ENCODE measurements at places on chromosomes 16 and 17.

DNA sequence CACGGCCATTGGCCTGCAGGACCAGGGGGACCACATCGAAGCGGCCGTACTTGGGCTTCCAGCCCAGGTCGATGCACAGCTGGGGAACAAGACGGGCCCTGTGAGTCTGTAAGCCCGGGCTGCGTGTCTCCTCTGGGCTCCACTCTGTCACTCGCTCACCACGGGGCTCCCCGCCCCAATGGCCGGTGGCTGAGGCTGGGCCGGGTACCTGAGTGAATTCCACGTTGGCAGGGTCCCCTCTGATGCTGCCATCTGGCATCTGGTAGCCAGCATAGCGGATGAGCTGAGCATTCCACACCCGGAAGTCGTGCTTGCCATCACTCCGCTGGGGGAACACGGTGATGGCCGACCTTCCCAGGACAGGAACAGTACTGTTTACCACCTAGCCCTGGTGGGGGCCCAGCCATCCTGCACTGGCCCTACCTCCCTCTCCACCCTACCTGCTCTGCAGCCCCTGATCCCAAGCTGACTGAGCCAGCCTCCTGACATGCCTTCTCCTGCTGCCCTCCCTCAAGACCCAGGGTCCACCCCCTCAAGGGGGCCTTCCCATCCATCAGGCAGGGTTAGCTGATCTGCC lies 19.4 kb downstream of the NOS2 start:
- no peak for DNase-seq

- DNase-seq: no peak
Observed at GRCh38 chr17:46013502-46014165, 14.6 kb downstream of the STH start.

- DNase-seq: no peak
Observed at GRCh38 chr17:49987681-49988441, 7.2 kb downstream of the DLX3 start.

- no peak for DNase-seq
Observed at GRCh38 chr16:84606081-84606875, 11.6 kb downstream of the COTL1 start.

DNA sequence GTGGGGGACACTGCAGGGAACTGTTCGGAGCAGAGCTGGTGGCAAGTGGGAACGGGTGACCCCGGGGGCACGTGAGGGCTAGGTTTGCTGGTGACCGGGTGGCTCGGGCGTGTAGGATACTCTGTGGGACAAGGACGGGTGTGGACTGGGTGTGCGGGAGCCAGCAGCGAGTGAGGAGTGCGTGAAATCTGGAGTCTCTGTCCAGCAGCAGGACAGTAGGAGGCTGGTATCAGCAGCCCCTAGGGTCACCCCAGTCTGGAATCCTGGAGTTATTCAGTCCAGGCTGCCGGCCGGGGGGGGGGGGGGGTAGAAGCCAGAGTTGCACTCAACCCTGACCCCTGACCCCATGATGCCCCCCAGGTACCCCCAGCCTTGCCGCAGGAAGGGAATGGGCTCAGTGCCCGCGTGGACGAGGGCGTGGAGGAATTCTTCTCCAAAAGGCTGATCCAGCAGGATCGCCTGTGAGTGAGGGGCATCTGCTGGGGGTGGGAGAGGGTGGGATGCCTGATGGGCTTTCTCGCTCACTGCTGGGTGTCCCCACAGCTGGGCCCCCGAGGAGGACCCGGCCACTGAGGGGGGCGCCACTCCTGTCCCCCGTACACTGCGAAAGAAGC lies 6.2 kb downstream of the ACD start:
- no peak for DNase-seq

- DNase-seq: no peak
Observed at GRCh38 chr17:32463304-32463703, 19.0 kb downstream of the PSMD11 start.

Measured in T-helper 22 cell (primary cell).